Stimulated activated CD4-positive, alpha-beta T cell treated with anti-CD3 and anti-CD28 coated beads, Interleukin-15, amount 100 ng/mL, for 1 hour (primary cell): ENCODE measurements at places on chromosomes 7 and 10.

DNA sequence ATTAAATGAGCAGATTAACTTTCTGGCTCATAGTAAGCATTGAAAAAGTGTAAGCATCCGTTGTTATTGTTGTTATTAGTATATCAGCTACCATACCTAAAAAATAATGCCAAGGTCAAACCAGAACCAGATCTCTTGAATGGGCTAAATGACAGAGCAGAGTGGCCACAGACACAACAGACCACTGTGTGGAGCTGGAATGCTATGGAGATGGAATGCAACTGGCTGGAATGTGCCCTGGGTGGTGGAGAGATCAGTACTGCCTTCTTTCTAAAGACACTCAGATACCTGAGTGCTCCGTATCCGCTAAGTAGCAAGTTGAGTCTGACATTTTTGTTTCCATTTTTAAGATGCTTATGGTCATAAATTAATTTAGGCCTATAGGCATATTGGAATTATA is 20.5 kb upstream of the DNAJB12 start:
- no peak for DNase-seq

GRCh38 chr10:103681617-103682399 is 173.6 kb downstream of the SH3PXD2A start:
- no peak for DNase-seq

DNA sequence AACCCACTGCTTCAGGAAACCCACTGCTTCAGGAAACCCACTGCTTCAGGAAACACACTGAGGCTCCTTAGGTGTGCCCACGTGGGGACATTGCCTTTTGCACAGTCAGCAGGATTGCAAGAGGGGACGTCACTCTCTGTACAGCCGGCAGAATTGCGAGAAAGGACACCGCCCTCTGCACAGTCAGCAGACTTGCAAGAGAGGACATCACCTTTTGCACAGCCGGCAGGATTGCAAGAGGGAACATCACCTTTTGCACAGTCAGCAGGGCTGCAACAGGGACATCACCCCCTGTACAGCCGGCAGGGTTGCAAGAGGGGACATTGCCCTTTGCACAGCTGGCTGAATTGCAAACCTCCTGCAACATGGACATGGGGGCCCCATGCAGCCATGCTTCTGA is 407.6 kb downstream of the GLRX3 start:
- DNase-seq: no peak

GRCh38 chr7:46317256-46317655 is 396.2 kb upstream of the IGFBP3 start:
- DNase-seq: no peak

DNA sequence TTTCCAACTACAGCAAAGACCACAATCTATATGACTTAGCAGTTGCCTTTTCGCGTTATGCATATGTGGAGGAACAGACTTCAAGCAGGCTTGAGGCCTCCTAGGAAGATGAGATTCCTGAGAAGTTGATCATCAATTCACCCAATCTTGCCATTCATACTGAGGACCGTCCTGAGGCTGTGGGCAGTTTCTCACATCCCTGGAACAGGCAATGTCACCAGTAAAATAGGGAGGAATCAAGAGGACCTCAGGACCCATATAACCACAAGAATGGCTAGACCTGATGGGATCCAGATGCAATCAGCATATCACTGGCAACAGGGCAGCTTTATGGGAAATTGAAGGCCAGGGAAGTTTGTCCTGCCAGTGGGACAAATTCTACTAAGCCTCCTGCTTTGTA is 17.3 kb downstream of the KDM7A start:
- no peak for DNase-seq

DNA sequence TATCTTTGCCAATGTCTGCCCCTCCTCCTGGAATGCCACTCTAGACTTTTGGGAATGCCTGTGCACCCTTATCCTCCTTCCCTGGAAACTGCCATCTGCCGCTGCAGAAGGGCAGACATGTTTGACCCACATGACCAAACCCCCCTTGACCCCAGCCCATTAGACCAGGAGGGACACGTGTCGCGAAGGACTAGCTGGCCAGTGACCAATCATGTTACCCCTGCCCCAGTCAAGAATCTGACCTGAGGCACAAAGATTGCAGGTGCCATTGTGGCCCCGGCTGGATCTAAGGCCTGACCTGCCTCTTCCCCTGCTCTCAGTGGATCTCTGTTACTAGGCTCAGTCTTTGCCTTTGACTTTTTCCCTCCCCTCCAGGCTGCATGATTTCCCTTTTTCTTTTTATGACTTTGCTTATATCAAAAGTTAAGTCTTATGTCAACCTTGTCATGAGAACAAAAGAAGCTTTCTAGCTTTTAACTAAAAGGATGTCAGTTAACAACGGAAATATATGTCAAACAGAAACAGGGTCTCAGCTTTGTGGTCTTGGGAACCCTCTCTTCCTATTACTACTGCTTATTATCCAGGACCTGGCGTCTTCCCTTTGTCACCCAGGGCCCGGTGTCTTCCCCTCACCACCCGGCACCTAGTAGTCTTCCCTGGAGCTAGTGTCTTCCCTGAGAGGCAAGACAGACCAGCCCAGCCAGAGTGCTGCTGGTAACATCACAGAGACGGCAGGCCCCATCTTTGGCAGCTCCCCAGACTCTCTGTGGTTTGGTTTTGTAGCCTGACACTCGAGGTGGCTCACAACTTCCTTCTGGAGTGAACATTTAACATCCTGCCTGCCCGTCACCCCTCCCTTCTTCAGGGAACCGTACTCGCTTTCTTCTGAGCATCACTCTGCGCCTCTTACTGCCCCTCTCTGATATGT is 24.4 kb upstream of the PPIF start:
- DNase-seq: peak; percentile 42

DNA sequence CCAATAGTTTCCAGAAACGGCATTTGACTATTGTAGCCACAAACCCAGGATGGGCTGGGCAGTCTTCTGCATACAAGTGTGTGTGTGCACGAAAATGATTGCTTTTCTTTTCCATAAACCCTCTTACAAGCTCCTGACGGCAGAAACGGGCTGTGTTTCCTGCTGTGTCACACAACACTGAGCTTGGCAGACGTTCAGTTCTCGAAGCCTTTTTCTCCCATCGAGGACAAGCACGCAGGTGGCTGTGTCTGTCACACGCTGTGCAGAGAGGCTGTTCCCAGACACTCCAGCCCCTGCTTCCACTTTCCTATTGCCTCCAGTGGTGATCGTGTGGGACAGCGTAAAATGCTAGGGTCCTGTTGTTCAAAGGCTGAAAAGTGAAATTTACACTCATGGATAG is 32.1 kb downstream of the RBAK start:
- no peak for DNase-seq

DNA sequence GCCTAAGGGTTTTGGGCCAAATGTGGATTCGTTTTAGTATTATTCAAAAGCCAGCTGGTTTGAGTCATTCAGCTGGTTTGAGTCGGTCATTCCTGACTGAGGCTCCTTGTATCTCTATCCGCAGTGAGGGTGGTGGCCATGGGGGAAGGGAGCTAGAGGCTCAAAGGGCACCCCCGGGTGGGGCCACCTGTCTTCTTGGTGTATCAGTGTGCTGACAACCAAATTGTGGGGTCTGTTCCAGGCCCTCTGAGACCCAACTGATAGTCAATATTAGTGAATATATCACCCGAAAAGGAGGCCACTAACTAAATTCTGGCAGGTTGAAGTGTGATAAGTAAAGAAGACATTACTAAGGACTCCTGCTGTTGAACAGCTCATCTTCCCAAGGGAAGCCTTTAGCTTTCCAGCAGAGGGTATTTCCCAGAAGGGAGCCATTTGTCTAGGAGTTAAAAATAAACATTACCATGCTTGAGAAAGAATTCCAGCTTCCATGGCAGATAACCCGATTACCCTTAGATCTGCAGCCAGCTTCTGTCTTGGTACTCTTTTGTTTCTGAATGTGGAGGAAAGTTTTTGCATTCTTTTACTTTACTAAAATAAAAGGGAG is 29.9 kb upstream of the DDX50 start:
- DNase-seq: no peak

DNA sequence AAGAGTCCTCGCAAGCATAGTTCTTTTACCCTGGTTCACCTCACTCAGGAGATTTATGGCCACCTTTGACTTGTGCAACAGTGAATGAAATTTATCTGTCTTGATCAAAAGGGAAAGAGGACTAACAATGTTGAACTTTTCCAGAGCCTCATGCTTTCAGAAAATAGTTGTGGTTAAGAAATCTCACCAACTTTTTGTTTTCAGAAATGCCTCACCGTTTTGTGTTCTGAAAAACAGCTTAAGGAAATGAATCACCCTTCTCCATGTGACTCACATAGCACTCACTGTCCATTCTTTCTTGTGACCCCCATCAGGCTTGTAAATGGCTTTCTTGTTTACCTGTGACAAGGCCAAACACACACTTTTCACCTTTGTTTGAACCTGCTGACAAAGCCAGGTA is 148.6 kb upstream of the FAM3C start:
- DNase-seq: no peak

DNA sequence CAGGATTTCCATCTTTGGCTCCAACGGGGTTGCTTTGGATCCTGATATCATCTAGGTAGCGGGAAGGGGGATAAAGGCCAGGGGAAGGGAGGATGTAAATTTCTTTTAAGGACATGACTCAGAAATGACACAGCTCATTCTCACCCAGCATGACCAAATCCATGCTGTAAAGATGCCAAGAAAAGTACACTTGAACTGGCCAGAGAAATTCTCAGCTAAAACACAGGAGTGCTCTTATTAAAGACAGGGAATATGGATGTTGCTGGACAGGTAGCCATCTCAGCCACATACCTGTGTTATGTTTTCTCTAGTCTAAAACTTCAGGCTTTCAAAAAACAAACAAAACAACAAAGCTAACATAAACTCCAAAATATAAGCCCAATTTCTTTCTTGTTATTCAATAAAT is 68.3 kb downstream of the NAMPT start:
- DNase-seq: no peak

- no peak for DNase-seq
Observed at GRCh38 chr10:121263431-121263783, 334.8 kb downstream of the FGFR2 start.

DNA sequence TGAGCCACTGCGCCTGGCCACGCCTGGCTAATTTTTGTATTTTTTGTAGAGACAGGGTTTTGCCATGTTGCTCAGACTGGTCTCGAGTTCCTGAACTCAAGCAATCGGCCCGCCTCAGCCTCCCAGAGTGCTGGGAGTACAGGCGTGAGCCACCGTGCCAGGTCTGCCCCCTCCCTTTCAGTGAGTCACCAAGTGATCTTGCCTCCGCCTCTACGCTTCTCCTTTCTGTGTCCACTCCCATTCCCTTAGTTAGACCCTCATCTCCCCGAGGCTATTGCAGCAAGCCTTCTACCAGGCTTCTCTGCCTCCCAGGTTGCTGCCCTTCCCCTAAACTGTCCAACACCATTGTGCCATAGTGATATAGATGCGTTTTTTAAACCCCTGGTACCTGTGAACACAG is 32.9 kb downstream of the CDC123 start:
- no peak for DNase-seq

- DNase-seq: no peak
Observed at GRCh38 chr10:10816447-10816846, 201.2 kb upstream of the CELF2 start.

GRCh38 chr10:94042001-94042833 is 48.5 kb downstream of the PLCE1 start:
- no peak for DNase-seq

DNA sequence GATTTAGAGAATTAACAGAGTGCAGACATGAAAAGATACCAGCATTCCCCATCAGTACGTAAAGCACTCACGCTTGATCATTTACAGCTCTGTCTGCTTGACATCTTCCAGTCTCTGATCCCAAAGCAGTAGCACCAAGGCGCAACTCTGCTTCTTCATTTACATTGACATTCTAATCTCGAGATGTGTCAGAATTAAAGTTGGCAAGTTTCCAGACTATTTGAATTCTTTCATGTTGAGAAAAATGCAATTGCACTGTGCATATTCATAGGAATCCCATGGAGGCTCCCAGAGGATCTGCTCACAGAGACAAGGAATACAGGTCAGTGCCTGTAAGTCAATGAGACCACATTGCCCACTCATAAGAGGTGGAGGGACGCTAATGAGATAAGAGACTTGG is 183.9 kb downstream of the LRRN3 start:
- DNase-seq: no peak

DNA sequence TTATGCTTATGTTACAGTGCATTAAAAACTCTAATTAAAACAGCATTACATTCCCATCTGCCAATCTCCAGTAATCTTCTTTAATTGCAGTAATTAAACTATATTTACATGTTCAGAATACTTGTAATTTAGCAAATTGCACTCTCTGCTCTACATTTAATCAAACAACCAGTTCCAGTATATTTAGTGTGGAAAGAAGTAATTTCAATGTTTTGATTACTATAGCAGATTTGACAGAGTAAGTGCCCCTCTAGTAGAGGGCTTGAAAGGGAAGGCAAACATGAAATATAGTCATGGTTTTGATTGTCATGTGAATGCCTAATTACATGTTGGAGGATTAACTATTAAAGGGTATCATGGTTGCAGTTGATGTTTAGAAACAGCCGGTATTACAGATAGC is 739.7 kb downstream of the AUTS2 start:
- no peak for DNase-seq

DNA sequence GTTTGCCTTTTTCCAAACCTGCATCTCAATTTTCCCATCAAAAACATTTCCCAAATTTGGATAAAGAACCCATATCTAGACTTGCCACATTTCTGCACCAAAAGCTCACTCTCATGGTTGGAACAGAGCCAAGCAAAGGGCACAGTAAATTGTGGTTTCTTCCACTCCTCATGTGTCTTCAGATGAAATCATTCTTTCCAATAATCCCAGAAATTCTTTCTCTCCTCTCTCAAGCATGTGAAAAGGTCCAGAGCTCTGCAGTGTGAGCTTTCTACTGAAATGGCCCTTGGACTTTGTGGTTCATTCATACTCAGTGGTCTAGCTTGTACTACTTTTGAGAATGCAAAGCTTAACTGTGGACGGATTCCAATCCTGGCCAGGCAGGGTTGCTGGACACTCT is 19.8 kb downstream of the PRSS2 start:
- DNase-seq: no peak

DNA sequence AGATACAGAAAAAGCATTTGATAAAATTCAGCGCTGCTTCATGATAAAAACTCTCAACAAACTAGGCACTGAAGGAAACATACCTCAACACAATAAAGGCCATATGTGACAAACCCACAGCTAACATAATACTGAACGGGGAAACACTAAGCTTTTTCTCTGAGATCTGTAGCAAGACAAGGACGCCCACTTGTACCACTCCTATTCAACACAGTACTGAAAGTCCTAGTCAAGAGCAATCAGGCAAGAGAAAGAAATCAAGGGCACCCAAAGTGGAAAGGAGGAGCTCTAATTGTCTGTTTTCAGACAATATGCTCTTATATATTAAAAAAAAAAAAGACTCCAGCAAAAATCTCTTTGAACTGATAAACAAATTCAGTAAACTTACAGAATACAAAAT is 13.3 kb downstream of the DIP2C start:
- no peak for DNase-seq

- DNase-seq: no peak
Observed at GRCh38 chr7:124570558-124570957, 195.0 kb downstream of the GPR37 start.

- DNase-seq: no peak
Observed at GRCh38 chr10:113754768-113755167, 3.3 kb downstream of the PLEKHS1 start.

- no peak for DNase-seq
Observed at GRCh38 chr7:104241135-104241534, 33.3 kb upstream of the ORC5 start.

GRCh38 chr10:10642751-10643150 is 374.9 kb upstream of the CELF2 start:
- no peak for DNase-seq

GRCh38 chr7:134452991-134453473 is 5.9 kb downstream of the AKR1B1 start:
- DNase-seq: no peak
